ENCODE measurements at places on chromosomes 11 and 22. TPM values are rescaled to one million over a fixed set of nuclear protein-coding genes. Genes with fewer than 3 reads are reported as not detected.

DNA sequence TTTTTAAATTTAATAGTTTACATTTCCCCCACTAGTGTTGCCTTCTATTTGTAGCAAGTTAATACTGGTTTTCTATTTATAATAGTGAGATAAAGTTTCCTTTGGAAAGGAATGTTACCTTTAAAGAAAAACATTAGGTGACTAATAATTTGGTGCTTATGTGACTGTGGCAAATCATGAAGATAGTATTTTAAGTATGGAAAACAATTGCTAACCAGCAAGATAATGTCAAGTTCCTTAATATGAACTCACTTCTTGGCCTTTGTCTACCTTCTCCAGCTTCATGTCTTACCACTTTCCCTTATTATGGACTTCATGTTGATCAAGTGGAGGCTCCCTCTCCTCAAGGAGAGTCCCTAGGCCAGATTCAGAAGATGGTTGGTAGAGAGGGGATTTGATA lies 27.2 kb downstream of the ARHGEF12 start:
- DNase-seq: no peak

- no peak for DNase-seq
These were observed 8.9 kb upstream of the GRK3 start for GRCh38 chr22:25555586-25555985.

DNA sequence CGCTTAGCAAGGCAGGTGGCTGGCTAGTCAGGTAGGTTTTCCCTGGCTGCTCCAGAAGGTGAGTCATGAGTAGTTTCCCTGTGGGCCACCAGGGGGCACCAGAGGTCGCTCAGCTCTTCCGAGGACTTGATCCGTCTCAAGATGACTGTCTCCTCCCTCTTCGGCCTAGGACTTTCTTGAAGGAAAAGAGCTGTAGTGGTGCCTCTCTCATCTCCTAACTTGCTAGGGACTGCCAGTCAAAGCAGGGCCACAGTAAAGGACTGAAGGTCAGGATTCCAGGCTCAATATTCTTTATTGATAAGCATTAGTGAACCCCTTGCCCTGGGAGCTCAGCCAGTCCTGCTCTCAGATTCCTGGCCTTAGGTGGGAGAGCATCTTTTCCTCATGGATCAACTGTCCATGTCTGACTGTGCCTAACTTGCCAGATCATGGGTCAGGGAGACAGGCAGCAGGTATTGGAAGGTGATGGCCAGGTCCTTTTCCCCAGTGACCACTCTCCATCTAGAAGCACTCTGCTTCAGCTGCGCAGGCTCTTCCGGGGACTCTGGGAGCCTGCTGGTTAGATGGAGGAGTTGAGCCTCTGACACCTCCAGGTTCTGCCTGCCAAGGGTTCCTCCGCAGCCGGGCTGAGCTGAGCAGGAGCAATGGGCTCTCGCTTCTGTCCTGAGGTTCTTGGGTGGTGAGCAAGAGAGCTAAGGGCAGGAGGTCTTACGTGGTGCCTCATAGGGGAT lies 1.9 kb downstream of the POLD4 start:
- peak; percentile 75 for DNase-seq

DNA sequence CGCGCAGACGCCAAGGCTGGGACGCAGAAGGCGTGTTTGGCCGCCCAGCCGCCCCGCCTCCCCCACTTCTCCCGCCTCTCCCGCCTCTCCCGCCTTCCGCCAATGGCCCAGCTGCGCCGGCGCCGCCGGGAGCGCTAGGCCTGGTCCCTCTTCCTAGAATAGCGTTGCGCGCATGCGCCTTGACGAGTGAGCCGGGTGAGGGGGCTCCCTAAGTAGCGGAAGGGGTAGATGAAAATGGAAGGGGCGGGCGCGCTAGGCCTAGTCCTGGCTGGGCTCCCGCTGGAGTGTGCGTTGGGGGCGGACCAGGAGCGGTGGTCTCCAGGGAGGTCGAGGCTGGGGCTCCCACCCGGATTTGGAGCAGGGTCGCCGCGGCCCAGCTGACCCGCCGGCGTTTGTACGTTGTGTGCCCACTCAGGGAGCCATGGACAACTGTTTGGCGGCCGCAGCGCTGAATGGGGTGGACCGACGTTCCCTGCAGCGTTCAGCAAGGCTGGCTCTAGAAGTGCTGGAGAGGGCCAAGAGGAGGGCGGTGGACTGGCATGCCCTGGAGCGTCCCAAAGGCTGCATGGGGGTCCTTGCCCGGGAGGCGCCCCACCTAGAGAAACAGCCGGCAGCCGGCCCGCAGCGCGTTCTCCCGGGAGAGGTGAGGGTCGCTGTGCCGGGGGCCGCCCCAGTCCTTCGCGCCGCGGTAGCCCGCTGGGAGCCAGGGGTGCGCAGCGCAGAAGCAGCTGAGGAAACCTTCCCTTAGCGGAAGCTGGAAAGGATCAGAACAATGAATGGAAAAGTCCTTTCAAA lies at the start of gene AKIP1:
Gene AKIP1 (plus strand): TSS at position 161 of the 795 bp plus-strand sequence. CDS start 261 bp downstream, at position 422.
- peak; percentile 95 for DNase-seq

F2 gene
- not detected for total RNA-seq

- DNase-seq: no peak
These were observed 15.1 kb downstream of the MN1 start for GRCh38 chr22:27786291-27786932.

- no peak for DNase-seq
These were observed 733 bp downstream of the TRIM5 start for GRCh38 chr11:5684036-5684645.

- no peak for DNase-seq
These were observed at the start of gene CDC42EP1 for GRCh38 chr22:37559901-37560607. CDC42EP1 (plus strand) TSS chr22:37560480; CDS start chr22:37566350, 5,870 bp downstream.

GRCh38 chr11:18064450-18065054 lies 18.5 kb upstream of the TPH1 start:
- DNase-seq: no peak

NTM gene
- 3.1 TPM for total RNA-seq

DNA sequence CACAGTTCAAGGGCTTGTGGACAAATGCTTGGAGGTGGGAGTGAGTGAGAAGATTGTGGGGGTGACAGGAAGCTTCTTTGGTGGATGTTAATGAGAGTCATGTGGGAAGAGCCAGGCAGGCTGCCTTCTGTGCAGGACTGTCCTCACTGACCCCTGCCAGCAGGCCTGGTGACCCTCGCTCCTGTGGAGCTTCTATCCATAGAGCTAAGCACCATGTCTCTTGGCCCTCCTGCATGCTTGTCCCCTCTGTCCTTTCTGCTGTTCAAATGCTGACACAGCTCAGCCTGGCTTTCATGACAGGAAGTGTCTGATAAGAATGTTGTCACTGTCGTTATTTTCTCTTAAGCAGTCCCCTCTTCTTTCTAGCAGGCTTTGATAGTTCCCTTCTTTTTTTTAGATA lies 37.6 kb downstream of the NAT10 start:
- no peak for DNase-seq

DNA sequence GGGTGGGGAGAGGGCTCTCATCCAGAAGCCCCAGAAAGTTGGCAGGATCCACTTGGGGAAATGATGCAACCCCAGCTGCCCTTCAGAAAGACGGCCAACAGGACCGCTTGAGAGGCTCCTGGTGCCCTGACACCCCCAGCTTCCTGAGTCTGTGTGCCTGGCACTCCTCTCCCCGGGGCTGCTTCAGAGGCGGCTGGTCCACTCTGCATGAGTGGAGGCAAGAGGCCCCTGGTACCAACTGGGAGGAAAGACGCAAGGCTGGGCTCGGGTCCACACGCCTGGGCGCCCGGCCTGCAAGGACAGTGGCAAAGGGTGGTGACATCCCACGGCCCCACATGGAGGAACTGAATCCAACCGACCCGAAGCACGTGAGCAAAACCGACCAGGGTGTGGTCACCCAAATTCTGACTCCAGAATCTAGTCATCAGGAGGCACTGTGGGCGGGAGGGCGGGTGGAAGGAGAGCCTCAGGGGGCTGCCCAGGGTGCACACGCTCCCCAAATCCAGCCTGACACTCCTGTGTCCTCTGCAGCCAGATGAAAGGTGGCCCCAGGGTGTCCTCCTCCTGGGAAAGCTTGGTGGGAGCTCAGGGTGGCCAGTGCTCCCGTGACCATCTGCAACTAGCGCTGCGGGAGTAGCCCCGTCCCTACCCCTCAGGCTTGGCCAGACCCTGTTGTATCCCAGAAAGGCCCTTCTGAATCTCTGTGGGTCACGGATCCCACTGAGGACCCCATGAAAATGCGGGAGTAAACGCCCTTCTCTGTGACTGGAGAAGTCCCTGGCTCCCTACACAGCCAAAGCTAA lies 3.7 kb downstream of the RNH1 start:
- no peak for DNase-seq

DNA sequence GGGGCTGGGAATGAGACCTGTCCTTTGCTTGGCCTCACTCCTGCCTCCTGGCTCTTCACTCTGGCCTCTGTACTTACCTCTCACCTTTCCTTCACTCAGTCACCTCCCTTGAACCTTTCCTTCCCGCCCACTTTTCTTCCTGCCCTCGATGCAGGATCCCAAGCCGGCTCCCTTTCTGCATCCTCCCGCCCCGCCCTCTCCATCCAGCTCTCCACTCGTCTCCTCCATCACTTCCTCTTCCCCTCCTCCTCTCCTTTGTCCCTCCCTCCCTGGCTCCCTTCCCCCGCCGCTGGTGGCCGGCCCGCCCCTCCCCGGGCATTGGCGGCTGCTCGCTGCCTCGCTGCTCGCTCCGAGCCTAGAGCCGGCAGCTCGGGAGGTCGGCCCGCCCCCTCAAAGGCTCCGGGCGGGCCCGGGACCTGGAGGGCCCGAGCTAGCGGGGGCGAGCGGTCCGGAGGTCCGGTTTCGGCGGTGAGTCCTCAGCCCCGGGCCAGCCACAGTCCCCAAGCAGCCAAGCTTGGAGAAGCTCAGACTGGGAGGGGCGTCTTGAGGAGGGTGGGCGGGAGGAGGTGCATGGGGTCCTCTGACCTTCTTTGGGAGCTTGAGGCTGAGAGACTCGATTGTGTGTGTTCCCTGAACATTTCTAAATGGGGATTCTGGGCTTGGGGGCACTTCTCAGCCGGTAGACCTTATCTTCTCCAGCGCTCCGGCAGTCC lies 13.8 kb downstream of the PHLDB1 start:
- DNase-seq: peak; percentile 91

- DNase-seq: peak; percentile 19
These were observed 62.3 kb upstream of the ANO5 start for GRCh38 chr11:22130462-22131053.

- DNase-seq: no peak
These were observed 222.3 kb downstream of the ETS1 start for GRCh38 chr11:128365044-128365443.

GRCh38 chr11:19234231-19234817 lies 6.4 kb downstream of the E2F8 start:
- no peak for DNase-seq

GRCh38 chr11:12377106-12377823 lies at the start of gene PARVA:
PARVA (plus strand) TSS chr11:12377571; CDS start chr11:12377648, 77 bp downstream.
- peak; percentile 84 for DNase-seq

TIMM8B gene
- total RNA-seq: 88.2 TPM

GRCh38 chr11:27916541-27917100 lies 191.3 kb downstream of the KIF18A start:
- DNase-seq: no peak

MOV10L1 gene
- 2.9 TPM for total RNA-seq

TBX1 gene
- not detected for total RNA-seq

GRCh38 chr11:65919573-65920371 lies 546 bp downstream of the DRAP1 start:
- DNase-seq: no peak

GRCh38 chr11:11865449-11865848 lies 23.7 kb downstream of the USP47 start:
- peak; percentile 46 for DNase-seq

KIF18A gene
- 34.1 TPM for total RNA-seq

OR10D3 gene
- total RNA-seq: not detected

DNA sequence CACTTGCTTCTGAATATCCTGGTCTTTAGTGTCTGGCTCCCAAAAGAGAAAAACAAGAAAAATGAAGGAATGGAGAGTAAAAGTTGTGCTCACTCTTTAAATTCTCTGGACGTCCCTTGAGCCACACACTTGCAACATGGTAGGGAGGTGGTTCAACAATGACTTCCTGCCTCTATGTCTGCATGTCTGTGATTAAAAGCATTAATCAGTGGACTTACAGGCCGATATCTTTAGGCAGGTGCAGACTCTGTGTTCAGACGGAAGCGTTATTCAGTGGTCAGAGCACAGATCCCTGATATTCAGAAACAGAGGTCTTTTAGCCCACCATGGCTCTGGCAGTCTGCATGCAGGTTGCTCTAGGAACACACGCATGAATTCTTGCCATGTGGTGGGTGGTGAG lies 1920.0 kb upstream of the RAG2 start:
- DNase-seq: no peak

- no peak for DNase-seq
These were observed 27.7 kb upstream of the RRM1 start for GRCh38 chr11:4066910-4067309.

GRCh38 chr22:47206164-47206563 lies 443.7 kb downstream of the TBC1D22A start:
- DNase-seq: no peak

- DNase-seq: peak; percentile 44
These were observed 107.3 kb upstream of the BDNF start for GRCh38 chr11:27807596-27807995.

DNA sequence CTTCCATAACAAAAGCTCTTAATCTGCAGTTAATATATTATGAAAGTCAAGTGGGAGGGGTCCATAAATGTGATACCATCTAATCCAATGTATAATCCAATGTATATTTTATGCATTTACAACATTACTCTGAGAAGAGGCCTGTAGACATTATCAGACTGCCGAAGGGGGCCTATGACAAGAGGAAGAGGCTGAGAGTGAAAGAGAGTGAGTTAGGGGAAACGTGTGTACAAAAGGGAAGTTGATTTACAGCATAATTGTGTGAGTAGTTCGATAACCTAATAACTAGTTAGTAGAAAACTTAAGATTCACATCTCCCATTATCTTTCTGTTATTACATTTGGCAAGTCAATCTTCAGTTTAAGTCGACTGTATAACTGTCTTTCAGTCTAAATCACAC lies 86.6 kb downstream of the DDX10 start:
- DNase-seq: no peak

DNA sequence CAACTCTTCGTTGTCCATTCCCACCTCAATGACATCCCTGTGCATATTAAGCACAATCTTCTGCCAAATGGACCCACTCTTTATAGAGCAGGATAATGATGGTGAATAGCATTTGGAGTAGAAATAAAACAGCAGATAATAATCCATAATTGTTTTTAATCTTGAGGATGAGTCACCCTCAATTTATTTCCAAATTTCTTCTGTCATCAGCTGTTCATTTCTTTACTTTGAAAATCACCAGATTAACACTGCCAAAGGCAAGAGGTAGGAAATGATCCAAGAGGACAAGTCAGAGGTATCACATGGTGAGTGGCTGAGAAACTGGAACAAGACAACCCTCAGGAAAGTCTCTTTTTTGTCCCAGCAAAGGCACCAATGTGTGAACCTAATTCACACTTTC lies 7.3 kb upstream of the AMBRA1 start:
- DNase-seq: no peak

Measured in H4 (cell line).